Omental fat pad (tissue), 4 donors: ENCODE measurements at places on chromosomes 4 and X. TPM values are rescaled to one million over a fixed set of nuclear protein-coding genes. Genes with fewer than 3 reads are reported as not detected.

The TRPC5OS gene
- not detected for total RNA-seq

The GC gene
- total RNA-seq: not detected

- DNase-seq: no peak
These were observed 89.0 kb downstream of the GEMIN8 start for GRCh38 chrX:13940671-13941070.

DNA sequence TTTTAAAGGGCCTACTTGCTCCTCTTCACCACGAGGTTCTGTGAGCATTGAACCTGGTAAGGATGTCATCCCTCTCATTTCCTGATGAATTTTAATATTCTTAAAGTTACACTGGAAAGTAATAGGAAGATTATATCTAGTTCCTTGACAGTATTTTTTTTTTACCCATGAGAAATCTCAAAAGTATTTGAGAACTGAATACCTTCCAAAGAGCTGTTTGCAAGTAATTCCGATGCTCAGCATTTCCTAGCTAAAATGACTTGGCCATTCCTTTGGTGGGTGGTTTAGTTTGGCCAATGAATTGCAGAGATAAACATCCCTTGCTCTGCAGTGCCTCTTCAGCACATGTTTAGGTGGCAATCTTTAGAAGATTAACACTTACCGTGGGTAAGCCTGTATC lies 110.2 kb upstream of the WDR1 start:
- no peak for DNase-seq

- no peak for DNase-seq
These were observed 317.6 kb downstream of the BCOR start for GRCh38 chrX:39779952-39780783.

GRCh38 chr4:154989511-154989910 lies 208.4 kb downstream of the RBM46 start:
- no peak for DNase-seq

GRCh38 chrX:74464722-74465121 lies 43.4 kb downstream of the SLC16A2 start:
- no peak for DNase-seq

GRCh38 chr4:4872314-4872903 lies 12.9 kb downstream of the MSX1 start:
- no peak for DNase-seq

GRCh38 chr4:1588306-1588705 lies 95.8 kb downstream of the FAM53A start:
- DNase-seq: no peak

DNA sequence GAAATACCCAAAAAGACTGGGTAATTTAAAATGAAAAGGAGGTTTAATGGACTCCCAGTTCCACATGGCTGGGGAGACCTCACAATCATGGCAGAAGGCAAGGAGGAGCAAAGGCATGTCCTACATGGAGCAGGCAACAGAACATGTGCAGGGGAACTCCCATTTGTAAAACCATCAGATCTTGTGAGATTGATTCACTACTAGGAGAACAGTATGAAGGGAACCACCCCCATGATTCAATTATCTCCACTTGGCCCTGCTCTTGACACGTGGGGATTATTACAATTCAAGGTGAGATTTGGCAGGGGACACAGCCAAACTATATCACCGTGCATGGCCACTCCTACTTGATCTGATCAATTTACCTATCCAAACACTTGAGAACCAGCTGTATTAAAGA lies 131.5 kb upstream of the LDB2 start:
- no peak for DNase-seq
